ENCODE measurements at places on chromosomes 3 and 15.
A peak's percentile ranks its signal among the peaks of the same experiment; 100 is the strongest.

GRCh38 chr3:97089621-97090020, 275.2 kb downstream of the EPHA6 start:
- no peak for DNase-seq

DNA sequence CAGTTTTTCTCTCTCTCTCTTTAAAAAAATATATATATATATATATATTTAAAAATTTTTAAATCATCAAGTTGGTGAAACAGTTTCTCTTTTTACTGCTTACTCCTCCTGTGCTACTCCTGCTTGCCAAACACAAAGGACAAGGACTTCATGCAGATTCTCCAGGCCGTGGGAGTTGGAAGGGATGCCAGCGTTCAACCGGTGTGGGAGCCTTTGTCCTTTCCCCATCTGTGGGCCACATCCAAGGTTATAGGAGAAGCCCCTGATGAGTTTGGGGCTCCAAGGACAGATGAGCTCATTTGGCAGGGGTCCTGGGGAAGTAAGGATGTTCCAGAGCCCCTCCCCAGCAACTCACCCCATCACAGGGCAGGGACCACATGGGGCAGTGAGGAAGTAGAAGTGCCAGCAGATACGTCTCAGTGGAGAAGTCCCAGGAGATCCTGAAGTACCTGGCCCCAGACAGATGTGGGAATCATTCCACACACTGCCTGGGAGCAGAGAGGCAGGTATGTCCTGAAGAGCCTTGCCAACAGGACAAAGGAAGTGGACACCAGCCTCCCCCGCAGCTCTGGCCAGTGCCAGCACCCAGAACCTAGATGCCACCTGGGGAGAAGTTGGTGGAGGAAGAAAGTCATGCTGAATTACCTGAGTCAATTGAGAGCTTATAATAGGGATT, 36.6 kb downstream of the CCK start:
- DNase-seq: no peak

- DNase-seq: no peak
These were observed 1.9 kb downstream of the PCLAF start for GRCh38 chr15:64379216-64379960.

DNA sequence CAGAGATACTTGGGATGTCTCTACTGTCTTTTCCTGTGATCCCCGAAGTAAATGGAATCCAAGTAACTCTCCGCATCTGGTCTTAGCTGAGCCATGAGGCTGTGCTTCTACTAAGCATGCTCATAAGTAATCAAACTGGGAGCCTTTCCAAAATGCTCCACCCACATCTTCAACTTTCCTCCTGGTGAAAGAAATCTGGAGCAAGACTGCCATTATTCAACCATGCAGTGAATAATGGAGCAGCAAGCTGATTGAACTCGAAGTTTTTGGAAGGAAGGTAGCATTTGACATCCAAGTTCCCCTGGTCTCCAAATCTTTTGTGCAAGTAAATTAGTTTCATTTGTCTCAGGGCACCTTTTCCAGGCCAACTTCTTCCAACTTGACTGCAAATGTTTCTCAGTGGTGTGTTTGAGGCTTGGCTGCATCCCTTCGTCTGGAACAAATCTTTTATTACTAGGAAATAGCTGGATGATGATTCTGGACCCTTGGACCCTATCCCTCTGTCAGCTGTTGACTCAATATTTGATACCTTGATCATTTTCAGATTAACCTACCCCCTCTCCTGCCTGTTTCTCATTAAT, 19.4 kb downstream of the GXYLT2 start:
- DNase-seq: no peak

- no peak for DNase-seq
These were observed 19.0 kb upstream of the FAM240A start for GRCh38 chr3:46593274-46593862.

- DNase-seq: no peak
These were observed 16.8 kb downstream of the CLDN1 start for GRCh38 chr3:190305406-190305805.

- DNase-seq: no peak
These were observed 239.7 kb downstream of the UBE2E2 start for GRCh38 chr3:23442598-23443383.

GRCh38 chr3:183151086-183151485, 11.4 kb downstream of the LAMP3 start:
- peak; percentile 96 for DNase-seq

DNA sequence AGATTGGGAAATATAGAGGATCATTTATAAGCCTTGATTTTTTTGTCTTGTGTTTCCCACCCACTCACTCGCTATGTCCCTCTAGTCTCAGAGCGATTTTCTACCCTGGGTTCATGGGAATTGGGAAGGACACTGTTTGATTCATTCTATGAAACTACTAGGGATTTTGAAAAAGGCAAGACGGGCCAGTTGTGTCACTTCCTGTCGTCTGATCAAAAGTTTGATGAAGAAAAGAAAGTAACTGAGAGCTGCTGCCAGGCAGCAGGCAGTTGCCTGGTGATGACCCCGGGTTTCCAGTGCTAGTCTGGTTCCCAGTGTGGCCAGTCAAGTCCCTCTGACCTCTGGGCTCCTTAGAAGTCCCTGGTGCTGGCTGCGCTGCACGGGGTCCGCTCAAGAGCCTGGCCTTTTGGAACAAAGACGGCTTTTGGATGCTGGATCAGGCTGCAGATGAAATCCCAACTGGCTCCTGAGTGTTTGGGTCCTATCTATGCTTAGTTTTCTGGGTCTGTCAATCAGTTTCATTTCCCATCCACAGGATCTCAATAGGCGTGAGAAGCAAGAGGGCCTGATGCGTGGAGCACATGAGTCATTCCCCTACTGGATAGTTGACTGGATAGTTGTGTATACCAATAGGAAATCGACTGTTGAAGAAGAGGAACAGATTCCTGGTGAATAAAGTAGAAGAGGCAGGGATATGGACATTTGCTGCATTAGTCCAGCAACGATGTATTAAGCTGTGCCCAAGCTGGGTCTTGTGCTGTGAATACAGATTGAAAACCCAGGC, 89.7 kb downstream of the EEFSEC start:
- DNase-seq: no peak

GRCh38 chr15:46778876-46779275, 938.4 kb upstream of the SEMA6D start:
- no peak for DNase-seq

GRCh38 chr3:132399054-132399929, 18.0 kb upstream of the DNAJC13 start:
- DNase-seq: no peak

- DNase-seq: no peak
These were observed 7.4 kb upstream of the LRRFIP2 start for GRCh38 chr3:37181756-37182155.

GRCh38 chr15:36529296-36530011, 50.0 kb upstream of the CDIN1 start:
- no peak for DNase-seq

GRCh38 chr3:2898591-2899353, 211.4 kb downstream of the IL5RA start:
- DNase-seq: no peak

- no peak for DNase-seq
These were observed 73.4 kb downstream of the CPN2 start for GRCh38 chr3:194277786-194278130.

DNA sequence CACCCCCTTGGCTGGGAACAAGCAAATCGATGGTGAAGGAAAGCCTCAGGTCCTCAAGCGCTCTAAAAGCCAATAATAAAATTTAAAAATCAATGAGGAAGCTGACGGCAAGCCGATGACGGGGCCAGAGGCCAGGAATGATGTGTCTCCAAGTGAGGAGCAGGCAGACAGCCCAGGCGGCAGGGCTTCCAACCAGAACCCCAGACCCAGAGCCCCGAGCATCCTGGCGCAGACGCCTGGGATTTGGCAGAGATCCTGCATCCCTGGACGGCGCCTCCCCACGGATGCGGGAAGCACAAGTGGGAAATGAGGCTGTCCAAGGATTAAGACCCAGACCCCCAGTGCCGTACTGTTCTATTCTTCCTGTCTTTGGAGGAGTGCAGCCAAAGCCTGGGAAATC, 123.0 kb upstream of the PROK2 start:
- DNase-seq: no peak

DNA sequence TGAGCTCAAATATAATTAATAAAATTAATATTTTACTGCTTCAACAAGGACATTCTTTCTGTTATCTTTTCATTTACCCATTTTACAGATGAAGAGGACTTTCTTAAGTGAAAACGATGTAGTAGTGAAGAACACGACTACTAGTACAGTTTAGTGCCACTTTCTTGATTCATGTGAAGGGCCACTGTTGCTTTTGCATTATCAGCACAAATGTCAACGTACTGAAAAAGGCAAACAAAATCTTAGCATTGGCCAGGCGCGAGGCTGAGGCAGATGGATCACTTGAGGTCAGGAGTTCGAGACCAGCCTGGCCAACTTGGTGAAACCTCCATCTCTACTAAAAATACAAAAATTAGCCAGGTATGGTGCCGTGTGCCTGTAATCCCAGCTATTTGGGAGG, 9.5 kb downstream of the PPP1R14D start:
- DNase-seq: no peak

- DNase-seq: no peak
These were observed 5.3 kb upstream of the TRAK1 start for GRCh38 chr3:42085641-42086376.

DNA sequence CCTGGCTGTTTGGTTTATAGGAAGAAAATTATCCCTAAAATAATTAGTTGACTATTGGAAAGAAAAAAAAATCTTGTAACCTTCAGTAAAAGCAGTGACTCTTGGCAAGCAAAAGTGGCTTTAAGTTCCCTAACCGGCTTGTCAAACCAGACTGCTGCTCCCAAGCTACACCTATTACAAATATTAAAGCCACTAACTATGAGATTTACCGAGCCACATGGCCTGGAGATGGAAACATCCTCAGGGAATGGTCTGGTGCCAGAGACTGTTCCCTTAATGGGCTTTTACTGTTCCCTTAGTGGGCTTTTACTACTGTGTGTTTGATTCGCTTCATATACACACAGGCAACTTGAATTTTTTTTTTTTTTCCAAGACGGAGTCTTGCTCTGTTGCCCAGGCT, 35.9 kb upstream of the ZNF774 start:
- no peak for DNase-seq

- DNase-seq: no peak
These were observed 62.9 kb upstream of the SPRED1 start for GRCh38 chr15:38189671-38190295.

GRCh38 chr3:64917914-64918453, 230.2 kb upstream of the ADAMTS9 start:
- DNase-seq: no peak

GRCh38 chr3:66441129-66441528, 59.7 kb downstream of the LRIG1 start:
- no peak for DNase-seq

GRCh38 chr3:60703008-60703407, 548.2 kb downstream of the FHIT start:
- no peak for DNase-seq

GRCh38 chr3:182908471-182908870, 71.9 kb downstream of the DCUN1D1 start:
- no peak for DNase-seq

DNA sequence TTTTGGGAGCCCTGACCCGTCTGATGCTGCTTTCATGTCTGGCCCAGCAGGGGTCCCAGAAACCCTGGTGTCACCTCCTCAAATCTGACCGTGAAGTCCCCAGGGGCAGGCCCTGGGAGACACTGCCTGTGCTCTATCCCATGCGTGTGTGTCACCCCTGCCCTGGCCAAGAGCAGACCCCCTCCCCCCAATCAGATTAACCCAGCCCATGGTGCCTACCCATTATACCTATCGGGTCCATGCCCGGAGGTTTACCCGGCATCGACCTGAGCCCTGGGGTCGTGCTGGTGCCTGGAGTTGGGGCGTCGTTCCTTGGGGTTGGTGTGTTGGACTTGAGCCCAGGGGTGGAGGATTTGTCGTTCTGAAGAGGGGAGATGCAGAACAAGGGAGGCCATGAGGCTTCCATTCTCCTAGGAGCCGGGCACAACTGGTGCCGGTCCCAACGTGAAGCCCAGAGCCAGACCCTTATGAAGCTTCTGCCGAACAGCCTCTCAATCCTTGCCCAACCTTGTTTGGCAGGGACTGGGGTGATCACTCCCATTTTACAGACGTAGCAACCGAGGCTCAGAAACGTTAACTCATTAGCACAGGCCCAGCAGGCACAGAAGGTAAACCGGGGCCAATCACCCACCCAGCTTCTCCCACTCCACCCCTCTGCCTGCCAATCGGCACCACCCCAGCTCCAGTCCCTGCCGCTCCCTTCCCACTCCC, 39.6 kb downstream of the TLE3 start:
- no peak for DNase-seq

- DNase-seq: no peak
These were observed 71.3 kb upstream of the THSD4 start for GRCh38 chr15:71044006-71044405.

GRCh38 chr15:78065973-78066946, 11.3 kb downstream of the TBC1D2B start:
- DNase-seq: no peak

DNA sequence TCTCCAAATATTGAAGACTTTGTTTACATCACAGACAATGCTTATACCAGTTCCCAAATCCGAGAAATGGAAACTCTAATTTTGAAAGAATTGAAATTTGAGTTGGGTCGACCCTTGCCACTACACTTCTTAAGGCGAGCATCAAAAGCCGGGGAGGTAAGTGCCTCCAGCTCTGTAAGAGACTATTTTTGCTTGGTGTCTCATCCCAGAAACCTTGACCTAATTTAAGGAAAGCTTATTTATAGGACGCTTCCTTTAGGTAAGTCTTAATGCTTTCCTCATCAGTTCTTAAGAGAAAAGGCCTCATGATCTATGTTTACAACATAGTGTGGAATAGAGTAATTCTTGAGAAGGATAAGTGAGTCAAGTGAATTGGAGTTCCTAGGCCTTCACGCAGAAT, 11.8 kb downstream of the CCNB2 start:
- no peak for DNase-seq

GRCh38 chr3:164488893-164489292, 589.4 kb downstream of the SI start:
- no peak for DNase-seq

GRCh38 chr3:126621627-126622345, 33.1 kb downstream of the TXNRD3 start:
- no peak for DNase-seq

GRCh38 chr3:7874116-7874515, 627.5 kb upstream of the LMCD1 start:
- DNase-seq: no peak

DNA sequence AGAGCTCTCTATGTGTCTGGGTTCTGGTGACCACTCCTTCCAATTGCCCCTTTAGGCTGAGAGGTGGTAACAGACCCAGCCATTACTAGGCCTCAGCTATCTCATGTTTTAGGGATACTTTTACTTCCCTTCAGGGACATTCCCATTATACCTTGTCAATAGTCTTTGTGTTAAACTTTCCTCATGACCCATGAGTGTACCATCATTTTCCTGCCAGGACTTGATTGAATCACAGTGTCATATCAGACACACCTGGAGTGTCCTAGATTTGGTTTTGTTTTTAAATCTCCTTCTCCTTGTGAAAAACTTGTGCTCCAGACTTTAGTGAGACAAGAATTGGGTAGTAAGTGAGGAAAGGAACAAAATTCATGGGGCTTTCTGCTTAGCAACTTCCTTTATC, 136.6 kb downstream of the KCNAB1 start:
- DNase-seq: no peak

Data from NCI-H1436 treated with DMSO at 0.1 percent for 48 hours (cell line).